ENCODE measurements at places on chromosomes 6 and 20.

DNA sequence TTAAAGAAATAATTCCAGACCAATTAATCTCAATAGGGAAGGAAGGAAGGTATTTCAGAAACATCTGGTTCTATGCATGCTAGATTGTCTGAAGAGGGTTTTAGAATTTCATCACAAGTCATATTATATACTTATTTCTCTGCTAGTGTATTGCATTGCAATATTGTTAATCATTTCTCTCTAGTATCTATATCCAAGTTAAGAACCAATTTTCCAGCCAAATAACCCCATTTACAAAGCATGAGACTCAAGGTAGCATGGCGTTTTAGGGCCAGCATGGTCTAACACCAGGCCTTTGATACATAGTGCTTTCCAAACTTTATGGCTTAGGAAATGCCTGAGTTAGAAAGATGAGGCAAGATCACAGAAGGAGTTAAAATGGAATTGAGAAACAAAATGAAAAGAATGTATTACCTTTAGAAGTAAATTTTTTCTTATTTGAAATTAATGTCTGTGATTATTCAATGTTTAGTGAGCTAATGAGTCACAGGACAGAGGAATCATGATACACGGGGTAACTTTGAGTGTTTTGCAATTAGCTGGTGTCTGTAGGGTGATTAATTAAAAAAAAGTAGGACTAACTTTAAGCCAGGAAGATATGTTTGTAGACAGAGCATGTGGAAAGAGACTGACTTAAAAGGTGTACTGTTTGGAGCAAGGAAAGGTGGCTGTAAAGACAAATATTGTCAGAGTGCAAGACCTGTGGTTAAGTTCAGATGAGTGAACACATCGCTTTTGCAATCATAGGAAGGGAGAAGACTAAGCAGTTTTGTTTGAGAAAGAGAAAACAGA lies 1006.2 kb upstream of the CITED2 start:
- DNase-seq, result no peak

DNA sequence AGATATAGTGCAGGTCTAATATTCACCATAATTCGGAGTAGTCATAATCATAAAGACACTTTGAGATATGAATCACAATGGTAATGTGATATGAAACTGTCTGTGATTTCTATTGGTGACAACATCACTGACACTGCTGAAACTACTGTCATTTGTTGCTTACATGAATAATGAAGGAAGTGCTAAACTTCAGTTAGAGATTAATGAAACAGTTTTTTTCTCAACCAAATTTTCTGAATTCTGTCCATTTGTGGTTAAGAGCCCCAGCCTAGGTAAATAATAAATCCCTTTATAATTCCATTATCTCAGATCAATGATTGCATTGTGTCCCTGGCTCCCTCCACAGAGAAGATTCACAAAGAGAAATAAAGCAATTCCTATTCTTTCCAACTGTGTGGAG lies 122.6 kb downstream of the HIVEP2 start:
- DNase-seq, result no peak

- no peak for DNase-seq
These were observed 266.3 kb downstream of the ERMARD start for GRCh38 chr6:170017603-170018320.

DNA sequence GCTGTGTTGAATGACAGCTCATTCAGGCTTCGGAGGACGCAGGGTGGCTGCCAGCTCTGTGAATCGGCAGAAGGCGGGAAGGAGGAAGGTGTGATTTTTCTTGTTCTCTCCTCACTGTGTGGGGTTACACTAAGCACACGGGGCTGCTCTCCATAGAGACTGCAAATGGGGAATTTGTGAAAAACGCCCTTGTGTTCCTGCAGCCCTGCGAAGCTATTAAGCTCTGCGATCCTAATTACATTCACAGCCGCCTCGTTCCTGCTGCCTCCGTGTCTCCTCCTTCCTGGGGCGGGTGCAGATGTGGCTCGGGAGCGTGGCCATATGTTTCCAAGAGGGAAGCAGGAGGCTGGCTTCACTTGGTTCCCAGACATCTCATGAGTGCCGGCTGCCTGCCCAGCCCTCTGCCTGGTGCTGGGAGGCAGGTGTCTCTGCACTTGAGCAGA lies 124.0 kb downstream of the TOX2 start:
- peak; percentile 88 for DNase-seq

DNA sequence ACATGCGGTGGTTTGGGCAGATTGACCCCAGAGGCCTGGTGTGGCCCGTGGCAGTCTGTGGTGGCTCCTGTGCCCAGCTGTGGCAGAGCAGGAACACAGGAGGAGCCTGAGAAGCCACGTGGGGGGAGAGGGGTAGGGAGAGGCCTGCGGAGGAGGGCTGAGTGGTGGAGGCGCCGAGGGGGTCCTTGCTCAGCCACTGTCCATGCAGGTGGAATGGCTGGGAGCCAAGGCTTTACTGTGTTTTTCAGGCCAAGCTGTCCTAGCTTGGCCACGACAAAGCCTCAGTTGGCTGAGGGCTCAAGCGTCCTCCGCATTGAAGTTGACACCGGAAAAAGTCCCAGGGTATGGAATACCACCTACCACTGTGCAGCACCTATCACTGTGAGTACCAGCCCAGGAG lies 107.0 kb downstream of the VEGFA start:
- no peak for DNase-seq

- no peak for DNase-seq
These were observed 46.2 kb downstream of the BFSP1 start for GRCh38 chr20:17485017-17485416.

GRCh38 chr6:25995507-25995906 lies 32.9 kb downstream of the TRIM38 start:
- DNase-seq, result no peak

DNA sequence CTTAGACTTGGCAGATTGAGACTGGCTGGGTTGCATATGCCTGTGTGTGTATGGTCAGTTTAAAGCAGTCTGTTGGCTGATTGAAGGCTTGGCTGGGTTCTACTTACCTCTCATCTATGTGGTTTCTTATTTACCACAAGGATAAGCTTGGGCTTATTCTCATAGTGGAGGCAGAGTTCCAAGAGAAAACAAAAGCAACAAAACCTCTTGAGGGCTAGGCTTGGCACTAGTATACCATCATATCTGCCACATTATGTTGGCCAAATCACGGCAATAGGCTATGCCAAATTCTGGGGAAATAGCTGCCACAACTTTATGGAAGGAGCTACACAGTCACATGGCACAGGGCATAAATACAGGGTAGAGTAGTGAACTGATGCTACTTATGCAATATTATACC lies 714.1 kb downstream of the CBLN4 start:
- no peak for DNase-seq

- no peak for DNase-seq
These were observed 42.8 kb upstream of the FAM50B start for GRCh38 chr6:3806169-3806922.

DNA sequence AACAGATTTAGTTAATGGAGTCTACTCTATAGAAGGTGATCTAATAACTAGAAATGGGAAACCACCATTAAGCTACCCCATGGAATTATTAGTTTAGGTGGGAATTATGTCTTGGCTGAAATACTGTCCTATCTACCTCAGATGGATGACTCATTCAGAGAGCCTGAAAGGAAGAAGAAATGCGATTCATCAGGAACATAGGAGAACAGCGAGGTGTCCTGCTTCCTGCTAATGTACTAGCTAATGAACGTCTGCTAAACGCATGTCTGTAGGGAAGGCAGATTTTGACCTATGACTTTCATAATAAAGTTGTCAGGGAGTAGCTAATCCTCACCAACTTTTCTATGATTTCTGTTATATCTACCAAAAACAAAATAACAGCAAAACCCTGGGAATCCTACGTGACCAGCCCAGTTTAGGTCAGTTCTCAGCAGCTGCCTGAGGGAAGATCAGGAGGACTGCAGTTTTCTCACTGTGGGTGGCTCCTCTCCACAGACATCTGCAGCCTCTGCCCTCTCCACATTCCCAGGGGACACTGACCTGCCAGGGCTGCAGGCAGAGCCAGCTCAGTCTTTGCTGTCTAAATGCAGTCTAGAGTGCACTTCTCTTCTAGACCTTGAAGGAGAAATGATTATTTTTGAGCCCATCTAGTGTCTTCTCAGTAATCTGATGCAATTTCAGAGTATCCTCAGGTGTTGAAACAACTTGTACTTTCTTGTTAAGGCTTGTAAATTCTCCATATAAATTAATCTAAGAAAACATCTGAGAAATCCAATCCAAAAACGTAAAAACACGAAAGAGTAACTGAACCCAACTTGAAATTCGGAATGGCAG lies 18.1 kb upstream of the SFT2D1 start:
- peak; percentile 30 for DNase-seq

- DNase-seq, result no peak
These were observed 41.0 kb downstream of the CCN2 start for GRCh38 chr6:131910219-131910589.

GRCh38 chr20:44314870-44315269 lies 3.9 kb upstream of the FITM2 start:
- no peak for DNase-seq

- DNase-seq, result peak; percentile 91
These were observed 11.1 kb downstream of the FAM110A start for GRCh38 chr20:844473-845225.

DNA sequence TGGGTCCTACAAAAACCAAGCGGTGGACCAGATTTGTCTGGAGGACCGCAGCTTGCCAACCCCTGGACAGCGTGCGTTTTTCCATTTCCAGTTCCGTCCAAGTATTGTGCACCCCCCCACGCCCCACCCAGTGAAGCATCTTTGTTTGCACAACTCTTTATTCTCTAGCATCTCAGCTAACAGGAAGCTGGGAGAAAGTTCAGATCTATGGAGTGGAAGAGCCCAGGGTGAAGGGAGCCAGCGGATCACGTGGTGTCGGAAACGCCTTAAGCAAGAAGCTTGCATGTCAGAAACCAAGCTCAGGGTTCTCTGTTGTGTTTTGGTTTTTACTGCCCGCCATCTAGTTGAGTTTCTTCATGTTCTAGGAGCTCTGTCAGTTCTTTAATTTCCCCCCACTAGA lies 29.9 kb downstream of the ARID1B start:
- no peak for DNase-seq

DNA sequence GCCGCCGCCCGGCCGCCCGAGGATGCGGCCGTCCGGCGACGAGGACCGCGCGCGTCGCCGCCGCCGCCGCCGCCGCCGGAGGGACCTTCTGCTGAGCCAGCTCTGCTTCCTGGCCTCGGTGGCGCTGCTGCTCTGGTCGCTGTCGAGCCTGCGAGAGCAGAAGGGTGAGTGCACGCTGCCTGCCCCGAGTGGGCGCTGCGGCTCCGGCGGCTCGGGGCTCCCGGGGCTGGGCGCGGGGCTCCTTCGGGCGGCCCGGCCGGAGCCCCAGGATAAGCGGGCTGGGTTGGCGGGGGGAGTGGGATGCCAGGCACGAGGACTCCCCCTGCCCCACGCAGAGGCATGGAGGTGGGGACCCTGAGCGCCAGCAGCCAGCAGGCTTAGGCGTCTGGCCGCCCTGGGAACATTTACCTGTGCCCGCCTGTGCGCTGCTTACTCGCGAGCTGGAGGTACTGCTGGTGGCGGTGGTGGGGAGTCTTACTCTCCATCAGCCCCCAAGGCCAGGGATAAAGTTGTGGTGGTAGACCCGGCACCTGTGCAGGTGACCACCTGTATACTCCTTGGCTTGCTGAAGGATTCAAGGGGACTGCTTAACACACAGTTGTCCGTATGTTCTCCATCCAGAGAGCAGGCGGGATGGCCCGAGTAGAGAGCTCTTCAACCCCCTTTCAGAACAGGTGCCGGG lies 520 bp downstream of the SLC24A3 start:
- DNase-seq, result peak; percentile 88

GRCh38 chr6:155676346-155676745 lies 220.7 kb upstream of the NOX3 start:
- no peak for DNase-seq

DNA sequence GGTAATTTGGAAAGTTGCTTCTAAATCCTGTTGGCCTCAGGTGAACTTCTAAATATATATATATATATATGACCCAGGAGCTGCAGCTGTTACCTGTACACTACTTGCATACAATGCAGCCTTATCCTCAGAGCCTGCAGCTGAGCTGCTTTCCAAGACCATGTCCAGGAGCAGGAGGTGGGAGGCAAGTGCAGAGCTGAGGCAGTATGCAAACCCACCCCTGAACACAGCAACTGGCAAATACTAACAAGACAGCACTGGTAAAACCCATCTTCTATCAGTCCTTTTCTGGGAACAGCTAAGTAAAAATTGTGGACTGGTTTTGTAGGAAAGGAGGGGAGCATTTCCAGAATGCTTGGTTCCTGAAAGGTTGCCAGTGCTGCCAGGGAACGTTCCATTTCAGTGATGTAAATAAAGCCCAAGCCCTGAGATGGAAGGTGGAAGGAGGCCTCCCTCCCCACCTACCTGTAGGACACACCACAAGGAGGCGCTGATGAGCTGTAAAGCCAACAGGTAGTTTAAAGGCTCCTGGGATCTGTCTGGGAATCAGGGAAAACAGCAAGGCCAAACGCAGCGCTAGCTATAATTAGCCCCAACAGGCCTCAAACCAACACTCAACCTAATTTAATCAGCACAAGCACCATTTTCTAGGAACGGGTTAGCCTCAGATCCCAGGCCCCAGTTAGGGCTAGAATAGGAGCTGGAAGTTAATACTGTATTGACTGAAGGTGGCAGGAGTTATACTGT lies 93.8 kb upstream of the MAP7 start:
- peak; percentile 87 for DNase-seq

- DNase-seq, result no peak
These were observed 84.9 kb upstream of the CARMIL1 start for GRCh38 chr6:25194172-25194678.

DNA sequence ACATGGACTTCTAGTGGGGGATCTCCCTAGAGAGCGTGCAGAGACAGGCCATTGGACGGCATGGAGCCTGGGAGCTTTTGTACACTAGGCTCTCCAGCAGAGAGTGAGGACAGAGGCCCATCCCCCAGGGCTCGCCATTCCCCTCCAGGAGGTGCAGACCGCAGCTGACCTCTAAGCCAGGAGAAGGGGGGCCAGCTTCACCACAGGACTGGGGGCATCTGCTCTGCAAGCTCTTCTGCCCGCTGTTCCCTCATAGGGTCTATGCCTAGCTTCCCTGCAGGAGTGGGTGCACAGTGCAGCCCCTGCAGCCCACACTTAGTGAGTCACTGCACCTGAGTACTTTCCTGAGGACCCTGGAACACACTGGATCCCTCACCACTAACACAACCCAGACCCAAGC lies 94.4 kb downstream of the FHL5 start:
- DNase-seq, result peak; percentile 33

GRCh38 chr6:170146640-170147039 lies 144.2 kb downstream of the DLL1 start:
- DNase-seq, result no peak

GRCh38 chr6:73803562-73804241 lies 107.7 kb downstream of the CD109 start:
- DNase-seq, result peak; percentile 68

DNA sequence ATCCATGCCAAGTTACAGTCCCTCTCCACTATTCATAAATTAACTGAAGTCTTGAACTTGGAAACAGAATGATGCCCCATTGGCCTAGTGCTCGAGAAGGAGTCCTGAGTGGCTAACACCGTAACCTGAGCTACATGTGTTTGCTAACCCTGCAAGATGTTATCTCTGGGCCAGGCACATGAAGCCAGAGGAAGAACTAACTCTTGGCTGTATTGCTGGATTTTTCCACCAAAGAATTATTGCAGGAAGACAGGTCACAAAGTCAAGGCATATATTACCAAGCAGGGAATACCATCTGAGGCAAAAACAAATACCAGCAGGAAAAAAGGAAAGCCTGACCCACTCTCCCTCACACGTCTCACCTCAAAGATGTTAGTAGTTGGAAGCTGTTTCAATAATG lies 148.9 kb upstream of the PHACTR1 start:
- DNase-seq, result no peak

Data from glutamatergic neuron (in vitro differentiated cells).